ENCODE measurements at places on chromosomes 2 and 18.

GRCh38 chr2:219467736-219468075, 31.0 kb upstream of the GMPPA start:
- no peak for DNase-seq

DNA sequence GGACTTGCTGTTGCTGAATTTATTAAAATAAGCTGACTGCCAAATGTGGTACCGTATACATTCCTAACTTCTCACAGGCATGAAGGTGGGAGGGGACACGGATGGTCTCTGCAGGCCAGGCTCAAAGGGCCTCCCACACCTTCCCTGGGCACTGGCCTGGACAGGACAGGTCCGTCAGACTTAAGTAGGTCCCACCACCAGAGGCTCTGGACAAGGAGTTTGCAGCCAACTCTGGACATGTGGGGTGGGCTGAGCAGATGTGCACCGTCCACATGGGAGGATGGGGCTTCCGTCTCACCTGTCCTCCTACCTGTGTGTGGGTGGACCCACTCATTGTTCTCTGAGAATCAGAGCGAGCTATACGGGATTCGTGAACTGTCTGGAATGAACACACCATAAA, 8.2 kb downstream of the ODC1 start:
- DNase-seq, result no peak

DNA sequence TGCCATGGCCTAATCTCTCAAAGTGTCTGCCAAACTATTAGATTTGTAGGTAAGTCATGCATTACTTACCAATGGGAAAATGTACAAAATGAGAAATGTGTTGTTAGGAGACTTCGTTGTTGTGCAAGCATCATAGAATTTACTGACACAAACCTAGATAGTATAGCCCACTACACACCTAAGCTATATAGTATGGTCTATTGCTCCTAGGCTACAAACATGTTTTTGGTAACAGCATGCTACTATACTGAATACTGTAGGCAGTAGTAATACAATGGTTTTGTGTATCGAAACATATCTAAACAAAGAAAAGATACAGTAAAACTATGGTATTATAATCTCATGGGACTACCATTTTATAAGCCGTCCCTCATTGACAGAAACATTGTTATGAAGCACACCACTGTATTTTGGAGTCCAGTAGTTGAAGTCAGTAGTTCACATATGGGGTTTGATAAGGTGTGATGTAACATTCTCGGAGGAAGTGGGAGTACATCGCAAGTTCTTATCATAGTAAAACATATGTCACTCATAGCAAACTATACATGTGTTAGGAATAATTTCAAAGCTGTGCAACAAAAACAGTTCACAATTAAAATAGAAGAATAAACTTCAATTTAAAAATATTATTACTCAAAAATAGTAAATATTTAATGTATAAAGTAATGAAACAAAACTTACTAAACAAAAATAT, 12.0 kb upstream of the GTF2A1L start:
- DNase-seq, result no peak

GRCh38 chr2:203808046-203808750, 59.4 kb upstream of the CTLA4 start:
- no peak for DNase-seq

DNA sequence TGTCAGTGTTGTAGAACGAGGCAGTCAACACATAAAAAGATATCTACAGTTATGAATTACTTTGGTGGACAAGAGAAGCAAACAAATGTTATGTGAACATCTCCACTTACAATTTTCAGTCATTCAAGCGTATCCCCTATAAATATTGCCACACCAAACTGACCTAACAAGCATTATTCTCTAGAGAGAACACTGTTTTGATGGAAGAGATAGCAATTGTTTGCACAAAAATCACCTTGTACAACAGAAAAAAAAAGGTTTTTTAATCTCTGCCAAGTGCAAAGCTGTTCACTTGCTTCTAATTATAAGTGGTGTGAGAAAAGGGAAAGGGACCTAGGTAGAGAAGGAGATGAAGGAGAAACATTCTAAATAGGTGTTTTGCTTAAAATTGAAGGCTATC, 33.8 kb downstream of the PID1 start:
- DNase-seq, result no peak

- DNase-seq, result no peak
Observed at GRCh38 chr2:151947813-151948165, 119.6 kb upstream of the ARL5A start.

DNA sequence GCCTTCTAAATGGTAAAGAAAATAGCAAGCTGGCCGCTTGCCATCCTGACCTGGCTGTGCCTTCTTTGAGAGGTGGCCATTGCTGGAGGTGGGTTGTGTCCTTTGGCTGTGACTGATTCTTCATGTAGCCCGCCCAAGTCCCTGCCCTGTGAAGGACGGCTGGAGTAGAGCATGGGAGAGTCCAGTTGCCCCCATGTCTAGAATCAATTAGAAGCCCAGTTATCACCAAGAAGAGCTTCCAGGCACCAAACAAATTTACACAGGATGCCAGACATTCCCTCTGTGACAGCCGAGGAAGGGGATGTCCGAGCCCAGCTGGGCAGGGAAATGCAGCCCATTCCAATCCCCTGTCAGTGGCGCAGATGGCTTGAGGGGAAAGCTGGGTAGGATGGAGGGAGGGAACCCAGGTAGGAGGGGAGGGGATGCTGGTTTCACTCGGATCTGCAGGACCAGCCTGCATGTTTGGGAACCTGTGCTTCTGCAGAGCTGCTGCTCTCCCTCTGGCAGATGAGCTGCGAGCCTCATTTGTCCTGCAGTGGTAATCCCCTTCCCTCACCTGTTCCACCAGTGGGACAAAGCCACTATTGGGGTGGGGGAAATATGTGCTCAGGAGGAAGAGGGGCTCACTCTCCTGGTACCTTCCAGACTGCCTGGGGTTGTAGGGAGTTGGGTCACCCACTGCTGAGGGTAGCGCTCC, 25.7 kb upstream of the ASB18 start:
- no peak for DNase-seq

DNA sequence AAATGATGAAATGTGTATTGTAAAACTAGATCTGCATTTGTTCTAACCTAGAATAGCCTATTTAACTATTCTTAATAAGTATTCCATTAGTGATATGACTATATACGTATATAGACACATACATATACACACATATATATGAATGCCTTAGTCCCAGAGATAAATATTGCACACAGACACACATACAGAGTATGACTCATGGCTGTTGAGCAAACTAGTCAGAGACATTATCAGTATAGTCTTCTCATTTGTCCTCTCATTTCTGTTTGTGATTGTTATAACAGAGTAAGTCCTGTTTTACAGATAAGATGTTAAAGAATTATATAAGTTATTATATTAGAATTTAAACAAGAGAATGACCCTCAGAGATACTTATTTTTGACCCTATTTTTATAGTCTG, 202.5 kb downstream of the CCDC102B start:
- no peak for DNase-seq

- no peak for DNase-seq
Observed at GRCh38 chr2:236599059-236599458, 29.4 kb downstream of the ACKR3 start.

GRCh38 chr2:241381872-241382271, 25.8 kb downstream of the FARP2 start:
- no peak for DNase-seq

DNA sequence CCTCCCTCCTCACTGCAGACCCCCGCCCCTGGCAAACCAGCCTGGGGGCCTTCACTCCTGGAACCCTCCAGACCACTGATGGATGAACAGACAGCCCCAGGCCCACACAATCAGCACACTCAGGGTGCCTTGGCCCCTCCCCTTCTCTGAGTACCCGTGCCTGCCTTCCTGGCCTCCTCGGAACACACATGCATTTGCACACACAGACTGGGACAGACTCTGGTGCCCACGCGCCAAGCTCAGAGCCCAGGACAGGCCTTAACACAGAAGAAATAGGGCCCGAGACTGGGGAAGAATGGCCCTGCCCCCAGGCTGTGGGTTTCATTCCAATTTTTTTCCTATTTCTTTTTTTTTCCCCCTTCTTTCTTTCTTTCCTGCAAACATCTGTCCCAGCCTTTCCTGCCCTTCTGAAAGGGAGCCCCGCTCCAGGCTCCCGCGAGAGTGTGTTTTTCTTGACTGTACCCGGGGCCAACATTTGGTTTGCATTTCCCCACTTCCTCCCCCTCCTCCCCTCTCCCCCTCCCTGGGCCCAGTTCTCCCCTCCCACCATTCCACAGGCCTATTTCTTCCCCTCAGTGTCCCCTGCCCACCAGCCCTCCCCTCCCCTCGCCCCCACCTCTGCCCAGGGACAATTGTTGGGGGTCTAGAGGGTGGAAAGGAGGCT, 618 bp upstream of the TNS1 start:
- DNase-seq, result no peak

DNA sequence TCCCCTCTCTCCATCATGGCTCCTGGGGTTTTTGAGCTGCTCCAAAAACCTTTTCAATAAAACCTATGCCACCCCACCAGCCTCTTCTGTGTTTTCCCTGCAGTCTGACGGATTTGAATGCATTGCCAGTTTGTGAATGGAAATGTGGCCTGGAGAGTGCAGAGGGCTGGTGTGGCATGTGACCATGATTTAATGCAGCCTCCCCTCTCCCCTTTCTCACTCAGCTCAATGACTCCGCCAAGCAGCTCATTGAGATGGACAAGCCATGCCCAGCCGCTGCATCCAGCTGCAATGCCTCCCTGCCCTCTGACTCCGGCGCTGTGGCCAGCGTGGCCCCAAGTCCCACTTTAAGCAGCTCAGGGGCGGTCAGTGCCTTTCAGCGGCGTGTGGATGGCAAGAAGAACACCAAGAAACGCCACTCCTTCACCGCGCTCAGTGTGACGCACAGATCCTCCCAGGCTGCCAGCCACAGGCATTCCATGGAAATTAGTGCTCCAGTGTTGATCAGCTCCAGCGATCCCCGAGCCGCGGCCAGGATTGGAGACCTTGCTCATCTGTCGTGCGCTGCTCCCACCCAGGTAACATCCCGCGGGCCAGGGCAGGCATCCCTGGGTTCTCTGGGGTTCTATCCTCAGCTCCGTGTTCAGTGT, 215.3 kb downstream of the SEPTIN10 start:
- DNase-seq, result no peak

- no peak for DNase-seq
Observed at GRCh38 chr2:216696751-216697560, 1.6 kb upstream of the IGFBP5 start.

DNA sequence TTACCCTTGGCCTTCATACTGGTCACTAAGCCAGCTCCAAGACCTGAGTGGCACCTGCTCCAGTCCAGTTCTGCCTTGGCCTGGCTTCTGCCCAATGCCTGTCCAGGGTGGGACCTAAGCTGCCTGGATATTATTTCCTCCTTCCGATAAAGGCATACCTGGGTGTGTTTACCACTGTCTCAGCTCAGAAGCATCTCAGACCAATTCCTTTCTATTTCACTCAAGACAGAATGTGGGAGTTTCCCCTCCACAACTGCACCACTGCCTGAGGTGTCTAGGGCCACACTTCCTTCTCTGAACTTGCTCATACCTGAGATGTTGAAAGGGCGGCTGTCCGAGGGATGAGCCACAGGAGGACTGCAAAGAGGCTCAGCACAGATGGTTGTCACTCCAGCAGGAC, 18.4 kb upstream of the CAB39 start:
- DNase-seq, result no peak

GRCh38 chr2:48574353-48575287, 43.0 kb upstream of the GTF2A1L start:
- DNase-seq, result no peak

- DNase-seq, result no peak
Observed at GRCh38 chr18:336713-337112, 68.9 kb upstream of the THOC1 start.

DNA sequence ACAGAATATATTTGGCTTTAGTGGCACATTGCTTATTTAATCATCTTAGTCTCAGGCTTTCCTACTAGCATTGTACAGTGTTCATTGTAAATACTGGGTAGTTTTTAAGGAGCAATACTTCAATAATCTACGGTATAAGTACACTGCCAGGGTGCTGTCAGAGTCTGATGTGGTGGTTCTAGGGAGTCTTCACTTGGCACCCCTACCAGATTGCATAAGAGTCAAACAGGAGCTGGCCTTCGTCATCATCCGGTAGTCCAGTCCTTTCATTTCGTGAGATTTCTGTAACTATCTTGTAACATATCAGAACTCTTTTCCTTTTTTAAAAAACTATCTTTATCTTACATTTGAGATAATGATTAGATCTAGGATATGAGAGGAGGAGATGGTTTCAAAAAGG, 91.1 kb downstream of the ZNF532 start:
- DNase-seq, result no peak

- no peak for DNase-seq
Observed at GRCh38 chr2:239263669-239264491, 136.9 kb downstream of the HDAC4 start.

DNA sequence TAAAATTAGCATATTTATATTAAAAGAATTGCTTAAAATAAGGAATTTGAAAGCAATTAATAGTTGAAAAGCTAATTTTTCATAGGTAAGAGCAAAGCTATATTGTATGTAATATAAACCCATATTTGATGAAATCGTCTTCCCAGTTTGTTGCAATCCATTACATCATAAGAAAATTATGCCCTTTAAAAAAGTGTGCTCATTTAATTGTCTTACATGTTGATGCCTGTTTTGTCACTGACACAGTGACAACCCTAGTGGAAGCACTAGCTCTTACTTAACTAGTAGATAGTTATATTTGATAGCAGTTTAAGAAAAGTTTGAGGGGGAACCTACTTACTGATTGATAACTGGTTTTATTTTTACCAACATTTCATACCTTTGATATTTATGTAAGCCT, 30.0 kb upstream of the IL18RAP start:
- DNase-seq, result no peak

- DNase-seq, result no peak
Observed at GRCh38 chr2:149562324-149562723, 25.3 kb downstream of the MMADHC start.

GRCh38 chr2:133734716-133735495, 166.6 kb upstream of the NCKAP5 start:
- DNase-seq, result no peak

DNA sequence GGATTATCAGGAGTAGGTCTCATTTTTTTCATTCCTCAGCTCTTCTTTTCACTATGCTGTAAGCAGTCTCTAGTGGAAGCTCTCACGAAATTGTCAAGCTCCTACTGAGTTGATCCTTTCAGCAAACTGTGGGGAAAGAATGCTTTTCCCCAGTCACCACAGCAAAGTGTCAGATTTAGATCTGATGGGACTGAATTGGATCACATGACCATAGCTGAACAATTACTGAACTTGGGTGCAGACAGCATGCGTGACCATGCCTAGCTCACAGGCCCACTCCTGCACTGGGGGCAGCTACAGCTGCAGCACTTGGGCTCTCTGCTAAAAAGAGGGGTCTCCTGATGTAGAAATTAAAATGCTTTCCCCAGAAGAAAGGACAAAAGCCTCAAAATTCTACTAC, 3.1 kb downstream of the ARHGAP15 start:
- no peak for DNase-seq

GRCh38 chr18:7575465-7576028, 8.4 kb downstream of the PTPRM start:
- DNase-seq, result no peak

GRCh38 chr18:37566479-37567060, 972 bp upstream of the CELF4 start:
- no peak for DNase-seq

DNA sequence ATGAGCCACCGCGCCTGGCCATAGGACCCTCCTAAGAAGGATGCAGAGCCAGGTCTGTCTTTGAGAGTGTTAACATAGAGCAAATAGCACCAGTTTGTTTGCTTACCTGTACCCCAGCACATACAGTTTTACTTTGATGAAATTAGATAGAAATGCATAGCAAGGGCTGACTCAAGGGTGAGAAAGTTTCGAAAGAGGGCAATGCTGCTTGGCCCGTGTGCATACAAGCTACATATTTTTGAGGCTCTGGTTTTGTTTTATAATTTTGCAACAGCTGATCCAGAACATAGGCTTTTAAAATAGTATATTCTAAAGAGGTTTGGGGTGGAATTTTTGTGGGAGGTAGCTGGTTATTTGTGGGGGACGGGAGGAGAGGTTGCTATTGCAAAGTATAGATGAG, 151.7 kb downstream of the MCFD2 start:
- DNase-seq, result no peak

Data from T-cell (primary cell).